ENCODE measurements at places on chromosomes 6 and 20.

DNA sequence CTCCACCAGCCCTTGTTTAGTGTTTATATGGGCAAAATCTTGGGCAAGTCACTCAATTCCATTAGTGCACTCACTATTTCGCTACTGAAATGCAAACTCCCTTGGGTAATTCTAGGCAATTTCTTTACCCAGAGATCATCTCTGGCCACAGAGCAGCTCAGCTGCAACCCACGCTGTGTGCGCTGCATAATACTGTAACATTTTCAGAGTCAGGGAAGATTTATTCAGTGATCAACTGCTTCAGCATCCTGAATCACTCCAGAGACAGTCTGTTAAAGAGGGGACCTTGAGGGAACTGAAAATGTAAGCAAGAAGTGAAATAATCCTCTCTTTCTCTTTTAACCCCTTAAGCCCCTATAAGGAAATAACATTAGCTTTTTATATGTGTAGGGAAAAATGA is 189.6 kb upstream of the FBXL4 start:
- no peak for DNase-seq

DNA sequence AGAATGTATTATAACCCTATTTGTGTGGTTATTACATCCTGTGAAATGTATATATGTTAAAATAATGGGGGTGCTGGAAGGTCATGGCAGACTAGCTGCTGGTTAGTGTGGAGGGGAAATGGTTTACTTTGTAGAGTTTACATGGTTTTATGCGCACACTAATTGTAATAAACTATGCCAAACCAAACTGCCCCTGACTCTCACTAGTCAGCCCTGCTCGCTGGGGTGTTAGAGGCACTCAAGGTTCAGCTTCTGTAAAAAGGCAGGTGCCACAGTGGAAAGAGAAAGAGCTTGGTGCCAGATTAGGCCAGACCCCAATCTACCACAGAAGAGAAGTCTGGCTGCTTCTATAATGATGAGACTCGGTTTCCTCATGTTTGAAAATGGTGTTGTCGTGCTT is 52.7 kb downstream of the GOPC start:
- DNase-seq = no peak

DNA sequence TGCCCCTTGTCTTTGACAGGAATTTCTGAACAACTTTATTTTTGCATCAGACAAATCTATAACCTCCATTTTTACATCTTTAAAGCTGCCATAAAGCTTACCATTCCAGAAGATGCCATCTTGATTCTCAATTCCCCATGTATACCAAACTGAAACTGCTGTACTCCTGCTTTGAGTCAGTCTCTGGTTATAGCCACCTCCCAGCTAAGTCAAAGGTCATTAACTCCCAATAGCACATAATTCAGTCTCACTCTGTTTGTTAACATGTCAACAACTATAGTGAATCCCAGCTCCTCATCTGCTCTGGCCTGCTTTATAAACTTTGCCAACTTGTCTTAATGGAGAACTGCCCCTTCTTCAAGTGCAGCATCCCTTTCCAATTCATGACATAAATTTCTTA is 343.6 kb downstream of the FRK start:
- no peak for DNase-seq

- no peak for DNase-seq
Measured at GRCh38 chr20:3794701-3795420, 1.2 kb upstream of the CDC25B start.

GRCh38 chr6:12075067-12075563 is 63.0 kb downstream of the HIVEP1 start:
- no peak for DNase-seq

DNA sequence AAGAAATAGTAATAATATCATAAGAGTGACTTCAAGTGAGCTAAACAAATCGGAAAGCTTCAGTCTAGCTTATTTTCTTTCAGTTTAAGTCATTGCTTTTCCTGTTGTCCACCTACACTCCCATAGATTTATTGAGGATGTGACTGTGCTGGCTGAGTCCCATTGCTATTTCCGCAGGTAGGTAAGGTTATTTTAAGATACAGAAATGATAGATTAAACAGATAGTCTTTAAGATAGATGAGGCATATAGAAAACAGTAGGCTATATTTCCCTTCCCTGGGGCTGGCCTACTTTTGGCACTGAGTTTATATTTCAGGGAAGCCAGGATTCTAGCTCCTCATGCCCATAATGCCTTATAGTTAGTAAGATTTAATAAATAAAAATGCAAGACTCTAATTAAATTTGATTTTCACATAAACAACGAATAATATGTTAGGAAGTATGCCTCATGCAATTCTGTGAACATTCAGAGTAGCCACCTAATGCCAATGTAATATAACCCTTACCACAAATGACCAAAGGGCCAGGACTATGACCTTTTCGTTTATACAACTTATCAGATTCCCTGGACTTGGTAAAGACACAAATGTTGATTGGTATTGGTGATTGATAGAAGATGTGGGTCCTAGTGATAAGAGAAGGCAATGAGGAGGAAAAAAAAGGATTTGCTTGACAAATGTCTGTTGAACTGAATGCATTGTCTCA is 1079.3 kb downstream of the EPHA7 start:
- no peak for DNase-seq

All from stimulated activated CD4-positive, alpha-beta T cell treated with anti-CD3 and anti-CD28 coated beads, TNF-alpha, amount 100 ng/mL, for 24 hours (primary cell).